ENCODE measurements at places on chromosomes 11 and 22.

GRCh38 chr11:124895471-124895971 lies 2.1 kb downstream of the ROBO4 start:
- no peak for DNase-seq

GRCh38 chr11:12205330-12205729 lies 94.9 kb downstream of the MICAL2 start:
- peak; percentile 74 for DNase-seq

GRCh38 chr22:50102946-50103345 lies 13.1 kb downstream of the MOV10L1 start:
- peak; percentile 11 for DNase-seq

DNA sequence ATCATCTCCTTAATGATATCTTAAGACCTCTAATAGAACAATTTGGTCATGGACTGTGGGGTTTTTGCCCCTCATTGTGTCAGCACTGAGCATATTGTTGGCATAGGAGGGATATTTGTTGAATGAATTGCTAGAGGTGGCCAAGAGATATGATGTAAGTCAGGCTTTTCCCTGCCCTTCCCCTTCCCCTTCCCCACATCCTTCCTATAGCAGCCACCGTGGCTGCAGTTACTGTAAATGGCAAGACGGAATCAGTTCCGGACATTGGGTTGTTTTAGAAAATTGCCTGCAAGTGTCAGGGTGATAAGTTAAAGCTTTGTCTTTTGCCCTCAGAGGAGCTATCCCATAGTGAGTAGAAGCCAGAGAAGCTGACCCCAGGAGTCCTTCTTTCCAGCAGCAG lies 23.0 kb downstream of the LIMK2 start:
- no peak for DNase-seq

GRCh38 chr22:50305923-50306566 lies 1.4 kb downstream of the PLXNB2 start:
- DNase-seq, result peak; percentile 98

GRCh38 chr22:26847046-26847445 lies 189.7 kb downstream of the MIAT start:
- DNase-seq, result no peak

DNA sequence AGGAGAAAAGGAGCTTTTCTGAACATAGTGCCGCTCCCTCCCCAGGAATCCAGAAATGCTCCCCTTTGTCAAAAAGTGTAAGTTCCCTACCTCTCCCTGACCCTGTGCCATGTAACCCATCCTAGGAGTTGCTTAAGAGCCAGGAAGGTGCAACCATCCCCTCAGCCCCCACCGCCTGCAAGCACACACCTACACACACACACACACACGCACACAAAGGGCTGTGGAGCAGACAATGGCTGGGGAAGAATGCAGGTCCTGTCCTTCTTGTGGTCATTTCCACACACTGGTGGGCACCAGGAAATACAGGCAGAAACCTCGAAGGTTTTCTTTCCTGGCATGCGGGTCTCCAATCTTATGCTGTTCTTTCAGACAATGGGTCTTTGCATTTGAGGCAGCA lies 1.2 kb downstream of the P2RX3 start:
- no peak for DNase-seq

DNA sequence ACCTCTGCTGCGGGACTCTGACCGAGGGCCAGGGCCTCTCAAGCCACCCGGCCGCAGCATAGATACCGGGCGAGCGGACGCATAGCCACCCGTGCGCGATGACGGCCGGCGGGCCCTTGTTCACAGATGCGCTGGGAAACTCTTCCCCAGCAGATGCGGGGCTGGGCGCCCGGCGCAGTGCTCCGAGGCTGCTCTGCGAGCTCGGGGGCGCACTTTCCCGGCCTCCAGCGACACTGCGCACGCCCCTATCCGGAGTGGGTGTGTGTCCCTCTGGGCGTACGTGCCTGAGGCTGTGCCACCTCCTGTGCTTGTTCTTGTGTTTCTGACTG lies 104.7 kb upstream of the E2F8 start:
- peak; percentile 15 for DNase-seq

- DNase-seq, result no peak
These were observed 2.6 kb upstream of the OR51B6 start for GRCh38 chr11:5348551-5349194.

DNA sequence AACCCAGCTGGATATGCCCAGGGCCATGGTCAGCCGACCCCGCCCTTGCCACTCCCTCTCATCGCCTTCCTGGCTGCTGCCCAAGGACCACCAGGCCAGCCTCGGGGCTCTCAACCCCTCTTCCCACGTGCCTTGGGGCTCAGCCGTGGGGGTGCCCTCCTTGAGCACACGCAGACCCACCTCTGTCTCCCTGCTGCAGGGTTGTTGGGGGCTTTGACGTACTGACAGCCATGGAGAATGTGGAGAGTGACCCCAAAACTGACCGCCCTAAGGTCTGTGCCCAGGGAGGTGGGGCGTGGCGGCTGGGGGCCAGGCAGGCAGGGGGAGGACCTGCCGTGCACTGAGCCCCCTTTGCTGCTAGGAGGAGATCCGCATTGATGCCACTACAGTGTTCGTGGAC lies 28.6 kb downstream of the PPIL2 start:
- no peak for DNase-seq

Measured in EH (cell line).